ENCODE measurements at places on chromosomes 4 and X.

- DNase-seq: peak; percentile 2
Observed at GRCh38 chr4:5545271-5545670, 163.1 kb downstream of the EVC2 start.

DNA sequence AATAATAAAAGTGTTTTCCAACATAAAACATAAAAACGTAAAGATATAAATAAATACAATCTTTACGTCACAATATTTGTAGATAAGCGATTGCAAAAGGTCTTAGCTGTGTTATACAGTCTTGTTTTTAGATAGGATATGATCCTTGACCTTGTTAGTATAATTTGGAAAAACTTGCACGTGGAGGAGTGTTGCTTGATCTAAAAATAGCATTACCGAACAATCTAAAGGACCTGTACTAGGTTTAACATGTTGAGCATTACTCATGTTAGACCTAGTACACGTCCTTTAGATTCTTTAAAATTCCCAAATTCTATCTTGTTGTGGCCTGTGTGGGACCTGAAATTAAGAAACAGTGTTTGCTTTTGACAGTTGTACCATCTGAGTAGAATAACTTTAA is 1.6 kb downstream of the METAP1 start:
- no peak for DNase-seq

DNA sequence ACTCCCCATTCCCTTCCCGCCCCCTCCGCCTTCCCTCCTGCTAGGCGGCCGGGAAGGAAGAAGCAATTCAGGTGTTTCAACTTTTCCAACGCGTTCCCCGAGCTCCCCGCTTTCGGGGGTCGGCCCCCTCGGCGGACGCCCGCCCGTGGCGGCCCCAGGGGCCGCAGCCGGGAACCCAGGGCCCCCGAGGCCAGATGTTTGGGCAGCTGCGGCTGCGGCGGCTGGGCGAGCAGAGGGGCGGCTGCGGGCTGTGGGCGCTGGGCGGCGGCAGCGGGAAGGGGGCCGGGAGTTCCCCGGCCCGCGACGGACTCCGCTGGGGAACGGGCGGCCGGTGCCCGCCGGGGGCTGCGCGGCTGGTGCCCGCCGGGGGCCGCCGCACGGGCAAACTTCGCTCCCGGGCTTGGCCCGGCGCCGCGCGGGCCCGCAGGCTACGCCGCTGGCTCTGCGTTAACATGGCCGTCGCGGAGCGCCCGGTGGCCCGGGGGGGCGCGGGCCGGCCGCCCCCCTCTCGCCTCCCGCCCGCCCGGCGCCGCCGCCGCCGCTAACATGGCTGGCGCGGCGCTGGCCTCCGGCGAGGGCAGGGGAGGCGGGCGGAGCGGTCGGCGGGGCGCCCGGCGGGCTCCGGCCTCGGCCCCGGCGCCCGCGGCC is 510 bp downstream of the HMGB3 start:
- DNase-seq: peak; percentile 36

GRCh38 chr4:24032371-24032989 is 142.6 kb upstream of the PPARGC1A start:
- DNase-seq: peak; percentile 4

GRCh38 chr4:133147921-133148689 is 989 bp upstream of the PCDH10 start:
- peak; percentile 41 for DNase-seq

DNA sequence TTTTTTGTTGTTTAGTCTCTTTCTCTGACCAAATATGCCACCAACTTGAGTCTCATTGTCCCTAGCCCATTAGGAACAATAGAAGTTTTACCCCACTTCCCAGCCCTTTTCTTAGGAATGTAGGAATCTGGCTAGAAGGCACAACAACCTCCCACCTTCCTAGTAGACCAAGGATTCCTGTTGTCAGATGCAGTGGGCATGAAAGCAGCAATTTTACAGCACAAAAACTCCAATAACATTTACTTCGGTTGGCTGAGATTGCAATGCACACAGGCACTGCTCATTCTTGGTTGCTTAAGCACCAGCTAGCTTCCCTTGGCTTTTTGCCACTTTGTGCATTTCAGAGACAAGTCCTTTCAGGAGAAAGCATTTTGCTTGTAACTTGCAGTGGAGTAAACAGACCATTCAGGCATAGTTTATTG is 312.8 kb downstream of the TENM3 start:
- DNase-seq: no peak

DNA sequence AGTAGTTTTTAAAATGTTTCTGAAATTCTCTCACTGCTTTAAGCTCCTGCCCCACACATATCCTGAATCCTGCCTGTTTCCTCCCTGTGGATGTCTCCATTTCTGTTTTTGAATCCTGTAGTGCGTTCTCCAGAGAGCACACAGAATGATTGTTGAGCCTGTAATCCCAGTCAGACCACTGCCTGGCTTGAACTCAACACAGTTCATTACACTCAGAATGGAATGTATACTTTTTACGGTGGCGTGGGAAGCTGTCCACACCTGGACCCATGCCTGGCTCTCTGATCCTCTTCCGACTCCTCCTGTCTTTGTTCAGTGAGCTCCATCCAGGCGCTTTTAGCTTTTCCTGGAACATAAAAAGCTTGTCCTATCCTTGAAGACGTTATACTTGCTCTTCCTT is 1217.0 kb upstream of the PRKX start:
- no peak for DNase-seq

DNA sequence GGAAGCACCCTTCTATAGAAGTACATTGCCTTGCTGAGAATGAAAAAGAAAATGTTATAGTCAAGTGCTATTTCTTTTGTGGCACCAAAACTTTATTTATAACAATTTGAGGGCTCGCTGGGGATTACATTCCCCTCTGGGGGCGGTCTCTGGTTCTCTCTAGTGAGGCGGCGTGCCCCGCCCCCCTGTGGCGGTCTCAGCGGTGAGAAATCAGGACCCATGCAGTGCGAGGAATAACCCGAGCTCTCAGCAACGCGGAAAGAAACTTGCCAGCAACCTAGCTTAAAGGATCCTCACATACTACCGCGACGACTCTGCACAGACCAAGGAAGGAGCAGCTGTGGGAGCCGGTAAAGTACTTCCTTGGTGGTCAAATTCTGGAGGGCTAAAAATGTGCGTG is 83.4 kb upstream of the SHISA3 start:
- DNase-seq: no peak

GRCh38 chr4:101871962-101872676 is 81.6 kb downstream of the BANK1 start:
- peak; percentile 8 for DNase-seq

DNA sequence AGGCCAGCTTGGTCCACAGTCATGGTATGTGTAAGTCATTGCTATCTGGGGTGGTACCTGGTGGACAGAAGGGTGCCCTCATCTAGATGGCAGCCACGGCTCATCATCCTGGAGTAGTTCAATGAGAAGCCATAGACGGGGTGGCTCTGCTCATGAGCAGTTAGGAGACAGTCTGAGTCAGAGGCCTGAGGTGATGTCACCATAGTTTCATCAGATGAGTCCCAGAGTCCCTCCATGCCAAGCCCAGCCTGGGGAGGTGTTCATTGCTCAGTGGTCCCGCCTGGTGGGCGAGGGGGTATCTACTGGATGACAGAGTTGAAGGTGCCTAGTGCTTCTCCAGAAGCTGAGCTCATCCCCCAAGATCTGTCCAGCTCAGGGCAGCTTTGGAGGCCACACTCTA is 49.8 kb downstream of the DLG3 start:
- no peak for DNase-seq

GRCh38 chr4:112677519-112678091 is 40.7 kb downstream of the LARP7 start:
- DNase-seq: no peak

DNA sequence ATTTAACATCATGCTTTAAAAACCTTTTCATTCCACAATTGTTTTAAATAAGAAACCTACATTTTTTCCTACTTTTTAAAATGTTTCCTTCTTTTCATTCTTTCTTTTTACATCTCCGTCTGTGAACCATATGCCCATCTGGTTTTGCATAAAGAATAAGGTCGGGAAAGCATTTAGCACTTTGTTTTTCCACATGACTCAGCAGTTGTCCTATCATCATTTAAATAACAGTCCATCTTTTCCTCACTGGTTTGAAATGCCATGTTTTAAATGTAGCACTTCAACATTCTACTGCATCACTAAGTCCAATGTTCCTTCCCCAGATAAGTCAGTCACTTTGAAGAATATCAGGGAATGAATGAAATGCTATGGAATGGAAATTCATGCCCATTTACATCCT is 128.4 kb downstream of the SH3RF1 start:
- DNase-seq: no peak

- DNase-seq: no peak
Observed at GRCh38 chr4:77930154-77930639, 67.6 kb downstream of the MRPL1 start.

GRCh38 chr4:175773566-175773965 is 38.5 kb downstream of the GPM6A start:
- no peak for DNase-seq

- DNase-seq: no peak
Observed at GRCh38 chr4:83574247-83574646, 38.3 kb downstream of the GPAT3 start.

- DNase-seq: peak; percentile 12
Observed at GRCh38 chr4:157025898-157026297, 50.1 kb upstream of the GLRB start.

- DNase-seq: no peak
Observed at GRCh38 chrX:139851730-139852129, 81.1 kb downstream of the ATP11C start.

GRCh38 chrX:17788439-17788838 is 51.1 kb downstream of the SCML1 start:
- DNase-seq: peak; percentile 34

DNA sequence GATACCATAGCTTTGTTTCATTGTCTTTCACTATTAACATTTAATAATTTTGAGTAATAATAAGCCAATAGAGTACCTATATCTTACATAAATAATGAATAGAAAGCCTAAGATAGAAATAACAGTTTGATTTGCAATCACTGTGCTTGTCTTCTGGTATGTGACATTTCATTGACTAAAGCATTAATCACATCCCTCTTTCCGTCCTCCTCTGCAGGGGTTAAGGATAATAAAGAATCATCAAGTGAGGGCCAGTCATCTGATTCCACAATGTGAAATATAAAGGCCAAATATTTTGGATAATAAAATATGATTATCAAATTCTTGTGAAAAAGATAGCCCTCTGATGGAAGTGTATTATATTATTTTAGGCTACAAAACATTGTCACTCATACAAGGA is 2073.4 kb downstream of the ARAP2 start:
- DNase-seq: no peak

- DNase-seq: peak; percentile 4
Observed at GRCh38 chr4:40656201-40656863, 26.7 kb upstream of the RBM47 start.

All from common myeloid progenitor, CD34-positive (primary cell).